ENCODE measurements at places on chromosomes 12 and 14.
A peak's percentile ranks its signal among the peaks of the same experiment; 100 is the strongest.

DNA sequence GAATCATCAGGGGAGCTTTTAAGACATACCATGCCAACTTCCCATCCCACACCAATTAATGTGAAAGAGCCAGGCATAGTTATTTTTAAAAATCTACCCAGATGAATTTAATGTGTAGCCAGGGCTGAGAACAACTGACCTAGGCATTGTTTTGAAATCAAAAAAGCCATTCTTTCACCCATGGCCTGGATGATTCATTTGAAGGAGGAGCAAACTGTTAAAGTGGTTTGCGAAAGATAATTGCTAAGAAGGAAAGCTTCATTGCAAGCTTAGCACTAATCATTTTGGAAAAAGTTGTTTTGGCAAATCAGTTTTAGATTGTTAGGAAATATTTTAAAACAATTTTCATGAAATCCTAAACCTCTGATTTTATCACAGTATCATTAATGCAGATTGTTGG, 2.1 kb upstream of the GTSF1 start:
- DNase-seq = no peak

DNA sequence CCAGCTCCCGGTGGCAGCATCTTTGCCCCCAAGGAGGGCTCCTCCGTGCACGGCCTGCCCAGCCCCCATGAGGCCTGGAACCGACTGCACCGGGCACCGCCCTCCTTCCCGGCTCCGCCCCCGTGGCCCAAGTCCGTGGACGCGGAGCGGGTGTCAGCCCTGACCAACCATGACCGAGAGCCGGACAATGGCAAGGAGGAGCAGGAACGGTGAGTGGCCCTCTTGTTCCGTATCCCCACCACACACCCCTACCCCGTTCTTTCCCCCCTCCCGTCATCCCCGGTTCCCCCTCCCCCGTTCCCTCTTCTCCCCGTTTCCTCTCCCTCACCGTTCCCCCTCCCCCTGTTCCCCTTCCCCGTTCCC, 28.3 kb downstream of the LRCOL1 start:
- DNase-seq = no peak

DNA sequence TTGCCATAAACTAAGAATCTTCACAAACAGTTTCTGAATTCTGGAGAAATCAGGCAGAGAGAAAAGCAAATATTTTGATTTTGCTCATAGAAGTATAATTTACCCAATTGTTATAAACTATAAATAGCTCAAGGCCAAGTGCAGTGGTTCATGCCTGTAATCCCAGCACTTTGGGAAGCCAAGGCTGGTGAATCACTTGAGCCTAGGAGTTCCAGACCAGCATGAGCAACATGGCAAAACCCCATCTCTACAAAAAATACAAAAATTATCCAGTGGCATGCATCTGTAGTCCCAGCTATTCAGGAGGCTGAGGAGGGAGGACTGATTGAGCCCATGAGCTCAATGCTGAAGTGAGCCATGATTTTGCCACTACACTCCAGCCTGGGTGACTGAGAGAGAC, 19.6 kb upstream of the MMP19 start:
- DNase-seq = no peak

DNA sequence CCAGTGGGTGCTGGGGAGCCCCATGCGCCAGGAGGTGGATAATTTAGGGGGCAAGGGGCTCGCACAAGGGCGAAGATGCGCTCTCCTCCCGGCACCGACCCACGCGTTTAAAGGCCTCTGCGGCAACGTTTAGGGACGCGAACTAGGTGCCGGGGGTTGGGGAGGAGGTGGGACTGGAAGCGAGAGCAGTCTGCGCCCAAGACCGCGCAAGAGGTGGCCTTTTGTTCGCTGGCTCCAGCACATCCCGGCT, 1.3 kb downstream of the SLC38A1 start:
- peak; percentile 37 for DNase-seq

DNA sequence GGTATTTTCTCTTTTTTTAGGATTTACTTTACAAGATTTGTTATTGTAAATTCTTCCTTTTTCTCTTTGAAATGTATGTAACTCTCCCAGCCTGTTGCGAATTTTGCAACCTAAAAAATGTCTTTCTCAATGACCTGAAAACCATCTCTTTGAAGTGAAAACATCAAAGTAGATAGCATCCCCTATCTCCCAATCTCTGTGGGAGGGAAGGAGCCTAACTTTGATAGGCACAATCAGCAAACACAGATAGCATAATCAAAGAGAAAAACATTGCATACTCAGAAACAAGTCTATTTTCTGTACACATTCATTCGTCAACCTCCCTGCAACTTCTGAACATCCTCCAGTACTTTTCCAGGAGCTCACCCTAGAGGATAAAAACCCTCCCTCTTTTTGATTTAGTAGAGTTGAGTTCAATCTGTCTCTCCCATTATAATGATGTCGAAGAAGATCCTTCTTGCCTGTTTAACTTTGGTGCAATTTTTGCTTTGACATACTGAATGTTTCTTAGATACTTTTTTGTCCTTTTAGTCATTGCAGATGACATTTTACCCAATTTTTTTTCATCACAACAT, 849.2 kb upstream of the LRFN5 start:
- DNase-seq = no peak

- DNase-seq = peak; percentile 76
These were observed at the start of gene CCDC184 for GRCh38 chr12:48183091-48183875. CCDC184 (plus strand) TSS chr12:48183644; CDS start chr12:48184123, 479 bp downstream.

- DNase-seq = no peak
These were observed 4.2 kb downstream of the KRT82 start for GRCh38 chr12:52401926-52402325.

DNA sequence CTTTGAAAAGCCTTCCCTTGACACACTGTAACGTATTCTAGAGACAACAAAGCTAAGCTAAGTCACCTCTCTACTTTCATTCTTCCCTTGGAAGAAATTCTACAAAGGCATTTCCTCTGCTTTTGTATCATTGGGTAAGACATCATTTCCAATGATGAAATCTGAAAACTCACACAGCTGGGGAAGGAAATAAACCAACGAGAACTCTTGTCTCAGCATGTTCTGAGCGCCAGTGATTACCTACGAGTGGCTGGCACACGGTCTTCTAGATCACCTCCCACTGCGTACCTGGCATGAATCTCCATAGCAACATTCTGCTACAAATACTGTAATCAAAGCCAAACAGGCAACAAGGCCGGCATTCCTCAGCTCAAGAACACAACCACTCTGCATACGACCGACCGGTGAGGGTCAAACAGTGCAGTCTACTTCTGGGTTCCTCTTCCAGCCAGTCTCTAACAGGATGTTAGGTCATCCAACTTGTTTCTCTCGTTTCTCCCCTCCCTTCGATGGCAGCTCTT, 7.6 kb downstream of the VPS37B start:
- DNase-seq = peak; percentile 54

- no peak for DNase-seq
These were observed 198.5 kb downstream of the BMP4 start for GRCh38 chr14:53758141-53758540.

DNA sequence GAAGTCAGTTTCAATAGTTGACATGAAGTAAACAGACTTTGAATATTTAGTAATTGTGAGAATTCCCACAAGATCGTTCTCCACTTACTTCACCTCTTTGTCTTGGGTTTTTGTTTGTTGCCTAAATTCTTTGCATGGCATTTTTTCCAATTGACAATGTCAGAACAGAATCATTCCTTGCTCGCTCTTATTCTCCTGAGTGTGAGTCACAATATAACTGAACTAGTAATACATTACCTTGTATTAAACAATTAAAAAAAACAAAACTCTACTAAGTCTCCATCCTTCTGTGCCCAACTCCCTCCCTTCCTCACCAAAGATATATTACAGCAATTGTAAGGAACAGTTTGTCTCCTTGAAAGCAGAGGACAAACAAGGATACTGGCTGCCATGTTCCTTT, 638.8 kb upstream of the NOVA1 start:
- no peak for DNase-seq

GRCh38 chr14:59277659-59278058, 89.2 kb downstream of the DAAM1 start:
- DNase-seq = no peak

All from CD4-positive, alpha-beta T cell treated with Interleukin-6 at 100 ng/mL for 8 hours (primary cell).